ENCODE measurements at places on chromosomes 12 and 14. TPM values are rescaled to one million over a fixed set of nuclear protein-coding genes. Genes with fewer than 3 reads are reported as not detected.
A peak's percentile ranks its signal among the peaks of the same experiment; 100 is the strongest.

Gene SRRM4
- polyA plus RNA-seq: not detected

Gene SELPLG
- polyA plus RNA-seq: 28.4 TPM

Gene NAV3
- not detected for polyA plus RNA-seq

Gene PHETA1
- 8.2 TPM for polyA plus RNA-seq

Gene ANO2
- polyA plus RNA-seq: not detected

Gene CLEC2A
- not detected for polyA plus RNA-seq

GRCh38 chr12:19434538-19434937 lies 4.8 kb upstream of the AEBP2 start:
- no peak for DNase-seq
- no peak overlapping the region for H3K4me3 ChIP-seq

- H3K4me1 ChIP-seq: peaks cover 2% of the 10 kb centered on the region
- DNase-seq: no peak
- H3K4me3 ChIP-seq: no peak overlapping the region
- no peaks in the 10 kb centered on the region for H3K36me3 ChIP-seq
- no peaks in the 10 kb centered on the region for H3K27me3 ChIP-seq
- no peak overlapping the region for H3K27ac ChIP-seq
Measured at GRCh38 chr12:122467983-122468382, 32.7 kb downstream of the ZCCHC8 start.

- peaks cover 20% of the 10 kb centered on the region for H3K4me1 ChIP-seq
- peaks cover 9% of the 10 kb centered on the region for H3K36me3 ChIP-seq
- no peak overlapping the region for H3K27ac ChIP-seq
- H3K27me3 ChIP-seq: no peaks in the 10 kb centered on the region
- no peak overlapping the region for H3K4me3 ChIP-seq
- no peak for DNase-seq
Measured at GRCh38 chr12:96233939-96234461, 39.8 kb downstream of the ELK3 start.

DNA sequence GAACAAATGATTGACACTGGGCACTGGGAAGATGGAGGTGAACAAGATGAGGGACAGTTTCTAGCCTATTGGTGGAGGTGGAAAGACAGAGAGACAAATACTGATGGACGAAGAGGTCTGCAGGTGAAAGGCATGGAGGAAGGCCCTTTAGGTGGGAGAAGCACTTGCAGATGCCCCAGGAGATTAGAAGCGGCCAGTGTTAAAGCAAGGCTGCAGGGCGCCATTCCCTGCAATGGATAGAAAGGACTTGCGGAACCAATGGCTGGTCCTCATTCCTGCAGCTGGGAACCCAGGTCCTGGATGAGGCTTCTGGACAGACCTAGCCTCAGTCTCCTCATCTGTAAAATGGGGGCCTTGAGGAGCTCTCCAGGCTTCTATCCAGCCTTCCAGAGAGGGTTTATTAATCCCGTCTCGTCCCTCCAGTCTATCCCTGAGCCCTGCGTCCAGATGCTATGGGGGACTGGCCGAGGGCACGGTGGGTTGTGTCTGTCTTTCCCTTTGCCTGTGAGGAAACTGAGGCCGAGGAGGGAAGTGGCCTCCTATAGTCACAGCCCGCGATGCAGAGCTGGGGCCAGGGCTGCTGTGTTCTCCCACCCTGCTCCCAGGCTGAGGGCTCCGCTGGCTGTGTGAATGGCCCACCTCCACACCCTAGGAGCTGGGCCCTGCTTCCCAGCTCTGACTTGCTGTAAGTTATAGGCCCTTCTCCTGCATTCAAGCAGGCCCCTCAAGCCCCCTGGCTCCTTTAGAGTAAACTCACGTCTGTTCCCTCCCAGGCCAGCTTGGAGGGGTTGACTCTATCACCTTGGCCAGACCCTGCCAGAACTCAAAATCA lies 33.0 kb downstream of the CYP46A1 start:
- peaks cover 7% of the 10 kb centered on the region for H3K27me3 ChIP-seq
- no peaks in the 10 kb centered on the region for H3K36me3 ChIP-seq
- no peak overlapping the region for H3K4me3 ChIP-seq
- DNase-seq: no peak
- no peaks in the 10 kb centered on the region for H3K4me1 ChIP-seq
- no peak overlapping the region for H3K27ac ChIP-seq

GRCh38 chr14:68822132-68822651 lies 29.3 kb upstream of the ZFP36L1 start:
- H3K27ac ChIP-seq: no peak overlapping the region
- no peak for DNase-seq

GRCh38 chr14:91127401-91127801 lies 13.5 kb downstream of the DGLUCY start:
- H3K27ac ChIP-seq: no peak overlapping the region
- H3K4me3 ChIP-seq: no peak overlapping the region
- peaks cover 17% of the 10 kb centered on the region for H3K4me1 ChIP-seq
- H3K36me3 ChIP-seq: peaks cover 8% of the 10 kb centered on the region

DNA sequence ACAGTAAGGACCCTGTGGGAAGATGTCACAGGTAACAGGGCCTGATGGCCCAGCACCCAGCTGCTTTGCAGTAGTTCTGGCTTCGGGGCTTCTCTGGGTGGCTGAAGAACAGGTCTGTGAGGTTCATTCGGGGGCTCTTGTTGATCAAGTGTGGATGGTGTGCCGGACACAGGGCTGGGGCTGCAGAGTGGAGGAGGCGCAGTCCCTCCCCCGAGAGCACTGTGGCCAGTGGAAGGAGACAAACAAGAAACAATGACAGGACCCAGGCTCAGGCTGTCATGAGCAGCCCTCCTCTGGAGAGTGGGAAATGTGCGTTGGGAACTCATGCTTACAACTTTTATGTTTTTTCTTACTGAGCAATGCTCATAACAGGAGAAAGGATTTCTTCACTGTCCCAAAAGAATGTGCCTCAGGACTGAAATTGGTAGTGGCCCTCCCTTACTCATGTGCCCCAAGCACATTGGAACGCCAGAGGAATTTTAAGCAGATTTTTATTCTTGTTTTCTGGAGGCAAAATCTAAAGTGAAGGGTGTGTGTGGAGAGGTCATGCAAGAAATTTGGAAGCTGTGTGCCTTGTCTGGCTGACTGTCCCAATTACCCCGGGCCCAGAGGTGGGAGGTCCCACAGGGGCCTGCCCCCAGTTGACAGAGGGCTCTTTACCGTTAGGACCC lies 233.8 kb downstream of the CACNA1C start:
- peaks cover 12% of the 10 kb centered on the region for H3K4me1 ChIP-seq
- no peak for DNase-seq
- peaks cover 18% of the 10 kb centered on the region for H3K27me3 ChIP-seq

DNA sequence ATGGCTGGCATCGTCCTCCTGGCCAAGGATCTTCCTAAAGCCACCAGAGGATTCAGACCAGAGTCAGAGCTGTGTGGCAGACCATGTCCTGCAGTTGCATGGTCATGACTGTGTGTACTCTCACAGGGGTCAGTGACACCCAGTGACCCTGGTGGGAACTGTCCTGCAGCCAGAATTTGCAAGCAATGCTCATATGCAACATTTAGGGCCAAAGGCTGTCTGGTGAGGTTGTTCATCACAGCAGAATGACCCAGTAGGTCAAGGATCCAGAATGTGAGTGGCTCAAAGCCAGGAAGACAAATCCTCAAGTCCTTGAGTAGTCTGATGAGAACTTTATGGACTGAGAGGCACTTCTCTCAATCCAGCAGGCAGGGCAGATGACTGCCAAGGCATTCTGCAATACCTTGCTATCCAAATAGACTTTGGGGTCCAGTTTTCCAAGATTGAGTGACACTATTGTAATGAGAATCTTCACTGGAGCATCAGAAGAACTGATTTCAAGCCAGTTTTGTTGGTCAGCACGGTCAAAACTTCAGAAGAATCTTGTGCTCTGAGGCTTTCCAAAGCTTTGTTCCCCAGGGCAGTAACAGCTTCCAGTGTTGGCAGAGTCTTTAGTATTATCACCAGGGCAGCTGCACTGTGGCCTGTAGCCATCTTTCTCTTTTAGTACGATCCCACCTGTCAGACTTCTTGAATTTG lies 122.0 kb downstream of the PTCSC3 start:
- H3K27ac ChIP-seq: no peak overlapping the region
- H3K4me3 ChIP-seq: no peak overlapping the region
- peaks cover 9% of the 10 kb centered on the region for H3K27me3 ChIP-seq
- no peaks in the 10 kb centered on the region for H3K36me3 ChIP-seq
- no peak for DNase-seq

DNA sequence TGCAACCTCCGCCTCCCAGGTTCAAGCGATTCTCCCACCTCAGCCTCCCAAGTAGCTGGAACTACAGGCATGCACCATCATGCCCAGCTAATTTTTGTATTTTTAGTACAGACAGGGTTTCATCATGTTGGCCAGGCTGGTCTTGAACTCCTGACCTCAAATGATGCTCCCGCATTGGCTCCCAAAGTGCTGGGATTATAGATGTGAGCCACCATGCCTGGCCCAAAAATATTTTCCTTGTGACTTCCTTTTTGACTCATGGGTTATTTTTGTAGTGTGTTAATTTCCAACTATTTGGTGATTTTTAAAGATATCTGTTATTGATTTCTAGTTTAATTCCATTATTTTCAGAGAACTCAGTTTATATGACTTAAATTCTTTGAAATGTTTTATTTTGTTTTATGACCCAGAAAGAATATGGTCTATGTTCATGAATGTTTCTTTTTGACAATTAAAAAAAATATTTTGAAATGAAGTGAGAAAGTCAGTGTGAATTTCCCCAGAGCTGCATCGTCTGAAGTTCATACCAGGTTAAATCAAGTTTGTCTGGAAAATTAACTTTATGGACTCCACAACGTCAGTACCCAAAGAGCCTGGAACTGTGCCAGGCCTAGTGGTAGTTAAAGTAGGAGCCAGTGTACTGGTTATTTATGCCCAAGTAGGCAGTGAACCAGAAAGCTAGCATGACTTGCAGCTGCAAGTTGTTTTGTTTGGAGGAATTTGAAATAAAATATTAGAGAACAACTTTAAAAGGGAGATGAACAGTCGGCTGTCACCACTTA lies 2.8 kb upstream of the CDKL1 start:
- no peaks in the 10 kb centered on the region for H3K27me3 ChIP-seq
- peaks cover 3% of the 10 kb centered on the region for H3K36me3 ChIP-seq
- peaks cover 34% of the 10 kb centered on the region for H3K4me1 ChIP-seq

- H3K27ac ChIP-seq: no peak overlapping the region
- H3K27me3 ChIP-seq: peaks cover 15% of the 10 kb centered on the region
- H3K4me3 ChIP-seq: no peak overlapping the region
Measured at GRCh38 chr14:24838945-24839616, 205.1 kb upstream of the GZMB start.

GRCh38 chr14:20455355-20456300 lies 602 bp downstream of the APEX1 start:
- H3K27ac ChIP-seq: no peak overlapping the region
- H3K36me3 ChIP-seq: peaks cover 13% of the 10 kb centered on the region
- H3K4me3 ChIP-seq: no peak overlapping the region
- H3K27me3 ChIP-seq: no peaks in the 10 kb centered on the region
- no peak for DNase-seq
- peaks cover 24% of the 10 kb centered on the region for H3K4me1 ChIP-seq

DNA sequence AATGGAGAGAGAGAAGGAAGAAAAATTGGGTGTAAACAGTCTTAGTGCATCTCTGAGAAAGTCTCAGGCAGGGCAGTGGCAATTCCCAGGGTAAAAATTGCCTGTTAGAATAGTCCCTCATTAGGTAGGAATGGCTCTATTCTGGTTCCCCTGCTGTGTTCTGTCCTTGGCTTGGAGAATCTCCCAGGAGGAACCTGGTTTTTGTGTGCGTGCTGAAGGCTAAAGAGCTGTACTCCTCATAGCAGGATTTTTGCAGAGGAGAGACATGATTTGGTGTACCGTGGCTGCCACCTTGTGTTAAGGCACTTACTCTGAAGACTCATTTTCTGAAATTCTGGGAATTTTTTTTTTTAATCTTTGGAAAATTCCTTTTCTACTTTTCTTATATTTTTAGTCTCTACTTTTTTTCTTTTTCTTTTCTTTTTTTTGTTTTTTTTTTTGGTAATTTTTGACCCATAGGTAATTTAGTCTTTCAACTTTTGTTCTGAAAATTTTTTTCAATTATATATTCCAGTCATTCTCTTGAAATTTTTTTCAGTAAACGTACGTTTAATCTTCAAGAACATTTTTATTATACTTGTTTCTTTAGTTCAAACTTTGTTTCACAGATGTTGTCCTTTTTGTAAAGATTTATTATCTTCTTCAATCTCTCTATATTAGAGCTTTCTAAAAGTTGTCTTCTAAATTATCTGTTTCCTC lies 63.8 kb downstream of the FBXO33 start:
- no peak for DNase-seq
- H3K4me1 ChIP-seq: peaks cover 23% of the 10 kb centered on the region
- H3K4me3 ChIP-seq: no peak overlapping the region
- no peak overlapping the region for H3K27ac ChIP-seq

DNA sequence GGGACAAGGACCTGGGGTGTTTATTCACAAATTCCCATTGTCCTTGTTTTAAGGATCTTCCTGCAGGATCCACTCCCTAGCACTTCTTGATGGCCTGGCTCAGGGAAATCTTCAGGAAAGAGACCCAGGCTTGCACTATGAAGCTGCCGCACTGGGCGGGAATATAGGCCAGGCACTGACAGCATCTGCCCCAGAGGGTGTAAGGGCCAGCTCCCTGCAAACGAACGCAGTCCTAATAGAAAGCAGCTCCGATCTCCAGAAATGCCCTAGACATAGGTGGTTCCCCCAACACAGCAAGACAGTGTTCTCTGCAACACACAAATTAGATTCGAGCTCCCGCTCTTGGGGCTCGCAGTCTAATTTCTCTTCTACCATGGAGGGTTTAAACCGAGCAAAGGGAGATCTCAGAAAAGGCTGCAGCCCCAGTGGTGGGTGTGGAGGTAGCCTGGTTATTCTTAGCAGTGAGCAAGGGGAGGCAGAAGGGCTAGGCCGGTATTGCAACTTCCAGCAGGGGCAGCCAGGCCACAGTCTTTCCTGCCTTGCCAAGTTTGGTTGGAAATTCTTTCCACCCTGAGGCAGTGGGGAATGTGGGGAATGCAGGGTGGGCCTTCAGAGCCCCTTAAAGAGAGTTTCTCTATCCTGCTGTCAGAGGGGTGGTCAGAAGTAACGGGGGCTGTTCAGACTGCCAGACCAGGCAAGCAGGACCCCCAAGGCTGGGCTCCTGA lies 16.1 kb upstream of the WSCD2 start:
- no peak for DNase-seq
- H3K27ac ChIP-seq: no peak overlapping the region
- H3K4me3 ChIP-seq: no peak overlapping the region
- H3K4me1 ChIP-seq: peaks cover 9% of the 10 kb centered on the region
- H3K27me3 ChIP-seq: peaks cover 12% of the 10 kb centered on the region

- peak overlapping the region; percentile 65 for H3K27ac ChIP-seq
- no peak overlapping the region for H3K4me3 ChIP-seq
- DNase-seq: no peak
- no peaks in the 10 kb centered on the region for H3K27me3 ChIP-seq
Measured at GRCh38 chr14:89435892-89436656, 19.0 kb upstream of the FOXN3 start.

GRCh38 chr12:3380200-3381043 lies 110.6 kb upstream of the PRMT8 start:
- H3K36me3 ChIP-seq: no peaks in the 10 kb centered on the region
- H3K4me3 ChIP-seq: no peak overlapping the region
- H3K4me1 ChIP-seq: no peaks in the 10 kb centered on the region
- DNase-seq: no peak
- H3K27me3 ChIP-seq: peaks cover 51% of the 10 kb centered on the region

Measured in naive B cell (primary cell).